Aorta (tissue), 5 donors: ENCODE measurements at places on chromosomes 6 and 20. TPM values are rescaled to one million over a fixed set of nuclear protein-coding genes. Genes with fewer than 3 reads are reported as not detected.

GRCh38 chr20:44133424-44133823 lies 53.6 kb downstream of the JPH2 start:
- H3K4me1 ChIP-seq, result peaks cover 6% of the 10 kb centered on the region
- peak; percentile 29 for DNase-seq
- H3K36me3 ChIP-seq, result no peaks in the 10 kb centered on the region
- H3K27me3 ChIP-seq, result no peaks in the 10 kb centered on the region

- H3K4me1 ChIP-seq, result no peaks in the 10 kb centered on the region
- no peak for DNase-seq
- H3K27ac ChIP-seq, result no peak overlapping the region
- no peaks in the 10 kb centered on the region for H3K36me3 ChIP-seq
Measured at GRCh38 chr6:160931378-160932310, 59.9 kb upstream of the MAP3K4 start.

DNA sequence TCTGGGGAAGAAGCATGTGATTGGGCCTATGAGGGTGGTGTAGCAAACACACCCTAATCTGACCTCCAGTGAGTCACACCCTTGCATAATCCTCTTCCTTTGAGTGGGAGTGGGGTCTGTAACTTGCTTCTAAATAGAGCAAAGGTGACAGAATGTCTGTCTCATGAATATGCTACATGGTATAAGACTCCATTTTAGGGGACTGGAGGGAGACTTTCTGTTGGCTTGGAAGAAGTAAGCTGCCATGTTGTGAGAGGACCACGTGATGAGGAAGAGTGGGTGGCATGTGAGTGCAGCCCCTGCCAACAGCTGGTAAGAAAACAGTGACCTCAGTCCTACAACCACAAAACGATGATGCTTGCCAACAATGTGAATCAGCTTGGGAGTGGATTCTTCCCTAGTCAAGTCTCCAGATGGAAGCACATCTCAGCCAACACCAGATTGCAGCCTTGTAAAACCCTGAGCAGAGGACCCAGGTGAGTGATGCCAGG lies 3.7 kb downstream of the AK9 start:
- no peaks in the 10 kb centered on the region for H3K27me3 ChIP-seq
- DNase-seq, result peak; percentile 61
- no peaks in the 10 kb centered on the region for H3K36me3 ChIP-seq

DNA sequence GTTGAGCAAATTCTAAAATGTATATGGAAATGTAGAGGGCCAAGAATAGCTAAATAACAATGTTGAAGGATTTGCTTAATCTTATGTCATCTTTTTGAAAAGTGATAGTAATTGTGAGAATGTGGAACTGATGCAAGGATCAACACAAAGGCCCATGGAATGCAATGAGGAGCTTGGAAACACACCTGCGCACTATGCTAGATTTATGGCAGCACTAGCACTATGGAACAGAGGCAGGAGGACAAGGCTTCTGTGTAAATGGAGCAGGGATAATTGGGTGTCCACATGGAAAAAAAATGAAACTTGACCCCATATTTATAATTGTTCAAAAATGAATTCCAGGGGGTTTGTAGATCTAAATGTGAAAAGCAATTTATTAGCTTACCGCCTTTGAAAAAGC lies 298.3 kb downstream of the FARS2 start:
- no peaks in the 10 kb centered on the region for H3K4me1 ChIP-seq
- no peak overlapping the region for H3K27ac ChIP-seq
- H3K4me3 ChIP-seq, result no peak overlapping the region
- H3K27me3 ChIP-seq, result no peaks in the 10 kb centered on the region
- no peak for DNase-seq

DNA sequence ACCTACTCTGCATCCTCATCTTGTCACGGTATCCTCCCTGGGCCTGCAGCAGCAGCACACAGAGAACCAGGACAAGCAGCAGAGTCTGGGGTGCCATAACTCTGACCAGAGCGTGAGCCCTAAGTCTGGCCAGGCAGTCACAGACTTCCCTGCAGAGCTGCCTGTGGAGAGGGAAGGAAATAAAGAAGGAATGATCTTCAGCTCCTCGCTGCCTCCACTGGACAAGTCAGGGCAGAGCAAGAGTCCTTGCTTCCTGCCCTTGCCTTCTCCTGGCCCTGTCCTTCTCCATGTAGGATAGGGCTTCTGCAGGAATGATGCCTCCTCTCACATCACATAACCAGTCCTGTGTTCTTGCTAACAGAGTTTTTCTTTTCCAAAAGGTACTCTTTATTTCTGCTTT lies 15.9 kb upstream of the WFDC11 start:
- no peaks in the 10 kb centered on the region for H3K27me3 ChIP-seq
- DNase-seq, result no peak
- H3K4me1 ChIP-seq, result no peaks in the 10 kb centered on the region
- H3K4me3 ChIP-seq, result no peak overlapping the region
- no peak overlapping the region for H3K27ac ChIP-seq
- no peaks in the 10 kb centered on the region for H3K36me3 ChIP-seq

- DNase-seq, result no peak
- no peak overlapping the region for H3K4me3 ChIP-seq
- H3K4me1 ChIP-seq, result no peaks in the 10 kb centered on the region
- no peaks in the 10 kb centered on the region for H3K27me3 ChIP-seq
Measured at GRCh38 chr6:132877003-132877402, 62.6 kb downstream of the RPS12 start.

GRCh38 chr20:46894971-46895905 lies 595 bp downstream of the EYA2 start:
- peak; percentile 48 for DNase-seq
- no peaks in the 10 kb centered on the region for H3K27me3 ChIP-seq
- no peaks in the 10 kb centered on the region for H3K4me1 ChIP-seq
- H3K27ac ChIP-seq, result no peak overlapping the region
- peak overlapping the region; percentile 57 for H3K4me3 ChIP-seq

DNA sequence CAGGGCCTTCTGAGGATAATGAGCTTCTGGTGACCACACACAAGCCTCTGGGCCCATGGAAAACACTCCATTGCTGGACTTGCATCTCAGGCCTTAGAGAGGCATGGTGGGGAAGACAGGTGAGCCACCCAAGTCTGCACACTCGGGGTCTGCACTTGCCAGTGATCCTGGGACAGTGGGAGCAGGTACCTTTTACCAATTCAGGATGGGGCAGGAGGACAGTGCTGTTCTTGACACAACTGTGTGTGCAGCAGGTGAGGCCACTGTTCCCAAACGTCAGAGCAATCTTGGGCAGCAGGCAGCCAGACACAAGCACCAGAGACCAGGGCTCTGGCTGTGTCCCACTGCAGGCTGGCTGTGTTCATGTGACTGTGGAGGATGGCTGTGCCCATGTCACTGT lies 221.3 kb downstream of the ERMARD start:
- no peak overlapping the region for H3K4me3 ChIP-seq
- no peaks in the 10 kb centered on the region for H3K36me3 ChIP-seq
- H3K4me1 ChIP-seq, result no peaks in the 10 kb centered on the region
- DNase-seq, result peak; percentile 34
- H3K27me3 ChIP-seq, result no peaks in the 10 kb centered on the region
- no peak overlapping the region for H3K27ac ChIP-seq

DNA sequence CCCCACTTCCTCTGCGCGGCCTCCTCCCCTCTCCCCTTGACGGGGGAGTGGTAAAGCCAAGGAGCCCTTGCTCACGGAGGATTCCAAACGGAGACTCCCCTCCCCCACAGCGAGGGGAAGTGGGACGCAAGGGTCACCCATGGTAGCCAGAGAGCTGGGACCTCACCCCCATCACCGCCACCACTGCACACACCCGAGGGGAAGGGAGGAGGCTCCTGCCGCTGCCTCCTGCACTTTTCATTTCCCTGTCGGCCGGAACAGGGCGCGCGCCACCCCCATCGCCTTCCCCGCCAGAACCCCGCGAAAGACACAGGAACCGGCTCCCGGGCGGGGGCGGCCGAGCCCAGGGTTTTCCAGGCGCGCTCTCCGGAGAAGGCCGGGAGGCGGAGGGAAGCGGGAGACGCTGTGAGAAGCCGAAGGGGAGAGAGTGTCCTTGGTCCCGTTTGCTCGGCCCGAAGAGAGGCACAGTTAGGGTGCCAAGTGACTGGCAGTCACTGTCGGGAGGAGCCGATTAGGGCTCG lies 789 bp downstream of the CCND3 start:
- DNase-seq, result peak; percentile 85
- H3K4me3 ChIP-seq, result peak overlapping the region; percentile 80
- no peaks in the 10 kb centered on the region for H3K27me3 ChIP-seq
- H3K27ac ChIP-seq, result peak overlapping the region; percentile 71
- H3K4me1 ChIP-seq, result no peaks in the 10 kb centered on the region

DNA sequence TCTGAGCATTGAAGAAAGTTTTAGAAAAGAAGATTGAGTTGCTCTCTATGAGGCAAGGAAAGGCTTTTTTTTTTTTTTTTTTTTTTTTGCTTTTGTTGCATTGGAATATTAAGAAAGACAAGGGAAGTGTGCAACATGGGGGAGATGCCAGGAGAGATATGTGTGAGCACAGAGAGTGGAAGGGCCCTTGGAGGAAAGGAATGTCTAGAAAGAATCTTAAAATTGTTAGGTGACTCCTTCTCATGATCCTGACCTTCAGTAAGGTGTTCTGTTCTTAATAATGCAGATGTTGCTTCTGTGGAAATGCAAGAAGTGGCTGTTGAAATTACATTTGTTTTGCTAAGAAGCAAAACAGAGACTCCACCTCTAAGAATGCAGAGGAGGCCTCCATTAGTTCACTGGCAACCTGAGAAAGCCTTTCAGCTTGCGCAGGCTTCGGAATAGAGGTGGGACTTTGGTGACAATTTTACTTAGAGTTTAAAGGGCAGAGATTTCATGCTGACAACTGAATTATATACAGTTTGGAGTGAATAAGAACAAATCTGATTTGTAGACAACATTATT lies 118.0 kb upstream of the ASCC3 start:
- H3K36me3 ChIP-seq, result no peaks in the 10 kb centered on the region
- no peak for DNase-seq
- H3K4me3 ChIP-seq, result no peak overlapping the region
- no peaks in the 10 kb centered on the region for H3K27me3 ChIP-seq

DNA sequence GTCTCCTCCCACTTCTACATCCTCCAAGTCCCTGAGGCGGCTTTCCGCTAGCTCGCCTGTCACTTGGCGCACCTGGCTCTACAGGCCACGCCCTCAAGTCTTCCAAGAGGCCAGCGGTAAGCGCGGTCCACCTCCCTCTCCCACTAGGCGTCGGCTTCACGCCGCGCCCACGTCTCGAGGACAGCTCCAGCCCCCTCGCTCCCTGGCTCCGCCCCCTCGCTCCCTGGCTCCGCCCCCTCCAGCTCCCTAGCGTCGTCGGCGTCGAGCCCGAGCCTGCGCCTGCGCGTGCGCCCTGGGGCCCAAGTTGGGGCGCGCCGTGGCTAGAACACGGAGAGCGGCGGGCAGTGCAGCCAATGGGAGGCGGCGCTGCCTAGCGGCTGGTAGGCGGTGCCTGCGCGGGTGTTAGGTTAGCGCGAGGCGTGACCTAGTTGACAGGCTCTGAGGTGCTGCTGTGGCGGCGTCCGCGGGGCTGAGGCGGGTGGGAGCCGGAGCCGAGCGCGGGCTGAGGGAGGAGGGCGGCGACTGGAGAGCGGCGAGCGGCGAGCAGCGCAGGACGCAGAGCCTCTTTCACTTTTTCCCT lies at the start of gene MACROD2:
MACROD2 (plus strand) TSS at position 431 of the 580 bp plus-strand sequence.
- peak; percentile 99 for DNase-seq
- no peaks in the 10 kb centered on the region for H3K4me1 ChIP-seq
- H3K4me3 ChIP-seq, result peak within 1 kb of the TSS; percentile 70
- H3K36me3 ChIP-seq, result no peaks in the 10 kb centered on the region
- H3K27ac ChIP-seq, result no peak within 1 kb of the TSS
- H3K27me3 ChIP-seq, result no peaks in the 10 kb centered on the region

- no peaks in the 10 kb centered on the region for H3K4me1 ChIP-seq
- no peak for DNase-seq
- no peak overlapping the region for H3K4me3 ChIP-seq
- H3K36me3 ChIP-seq, result no peaks in the 10 kb centered on the region
- no peaks in the 10 kb centered on the region for H3K27me3 ChIP-seq
- H3K27ac ChIP-seq, result no peak overlapping the region
Measured at GRCh38 chr6:165777680-165778079, 114.6 kb upstream of the PDE10A start.

DNA sequence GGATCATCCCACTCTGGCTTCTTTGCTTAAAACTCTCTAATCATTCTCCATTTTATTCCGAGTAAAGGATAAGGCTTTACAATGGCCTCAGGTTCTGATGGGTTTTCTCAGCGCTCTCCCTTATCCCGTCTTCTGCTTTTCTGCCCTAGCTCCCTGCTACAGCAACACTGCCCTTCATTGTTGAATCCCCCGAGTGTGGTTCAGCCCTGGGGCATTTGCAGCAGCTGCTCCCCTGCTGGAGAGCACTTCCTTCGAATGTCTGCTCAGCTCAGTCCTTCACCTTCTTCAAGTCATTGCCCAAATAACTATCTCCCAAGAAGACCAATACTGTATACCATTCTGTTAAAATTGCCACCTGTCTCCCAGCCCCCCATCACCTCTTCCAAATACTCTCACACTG lies 111.8 kb downstream of the TBXT start:
- H3K36me3 ChIP-seq, result no peaks in the 10 kb centered on the region
- no peak overlapping the region for H3K27ac ChIP-seq
- no peak for DNase-seq
- H3K4me1 ChIP-seq, result no peaks in the 10 kb centered on the region
- H3K4me3 ChIP-seq, result no peak overlapping the region
- H3K27me3 ChIP-seq, result no peaks in the 10 kb centered on the region

DNA sequence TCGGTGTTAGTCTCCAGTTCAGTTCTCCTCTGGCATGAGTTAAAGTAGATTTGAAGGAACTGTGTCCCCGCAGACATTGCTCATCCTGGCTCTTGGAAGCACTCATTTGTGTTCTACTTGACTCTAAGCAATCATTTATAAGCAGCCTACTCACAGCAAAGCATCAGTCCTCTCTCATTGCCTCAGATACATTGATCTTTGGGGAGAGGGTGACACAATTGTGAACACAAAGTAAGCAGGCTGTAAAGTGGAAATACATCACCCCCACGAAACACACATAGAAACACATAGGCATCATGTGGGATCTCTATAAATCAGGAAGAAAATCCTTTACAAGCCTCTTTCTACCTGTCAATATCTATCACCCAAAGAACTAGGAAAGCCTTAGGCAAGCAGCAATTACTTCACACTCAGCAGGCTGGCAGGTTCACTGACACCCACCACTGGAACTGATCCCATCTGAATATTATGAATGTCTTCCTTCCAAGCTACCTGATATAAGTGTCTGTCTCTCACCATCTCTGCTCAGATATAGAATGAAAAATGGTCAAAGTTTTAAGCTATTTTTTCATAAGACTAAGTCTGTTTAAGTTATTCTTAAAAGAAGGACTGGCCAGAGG lies 675.8 kb downstream of the HACE1 start:
- H3K4me3 ChIP-seq, result no peak overlapping the region
- H3K27ac ChIP-seq, result no peak overlapping the region
- no peaks in the 10 kb centered on the region for H3K27me3 ChIP-seq
- no peak for DNase-seq

GRCh38 chr20:611843-612185 lies 1.7 kb upstream of the TCF15 start:
- H3K36me3 ChIP-seq, result no peaks in the 10 kb centered on the region
- H3K27ac ChIP-seq, result no peak overlapping the region
- no peaks in the 10 kb centered on the region for H3K27me3 ChIP-seq
- DNase-seq, result peak; percentile 51
- H3K4me1 ChIP-seq, result no peaks in the 10 kb centered on the region

GRCh38 chr20:1824834-1825233 lies 70.4 kb upstream of the SIRPA start:
- H3K4me1 ChIP-seq, result no peaks in the 10 kb centered on the region
- DNase-seq, result no peak
- no peak overlapping the region for H3K4me3 ChIP-seq
- no peaks in the 10 kb centered on the region for H3K36me3 ChIP-seq
- no peak overlapping the region for H3K27ac ChIP-seq

EYA2 gene
- 10.9 TPM for total RNA-seq

TRIM31 gene
- total RNA-seq, result not detected

TMEM200A gene
- 7.2 TPM for total RNA-seq
